ENCODE measurements at places on chromosomes 12 and 14.

GRCh38 chr14:99875836-99876235 lies 82.6 kb downstream of the EML1 start:
- no peak for DNase-seq

GRCh38 chr12:123645380-123645779 lies 11.8 kb downstream of the GTF2H3 start:
- no peak for DNase-seq

GRCh38 chr12:58919231-58920101 lies 838 bp downstream of the LRIG3 start:
- DNase-seq: peak; percentile 40

DNA sequence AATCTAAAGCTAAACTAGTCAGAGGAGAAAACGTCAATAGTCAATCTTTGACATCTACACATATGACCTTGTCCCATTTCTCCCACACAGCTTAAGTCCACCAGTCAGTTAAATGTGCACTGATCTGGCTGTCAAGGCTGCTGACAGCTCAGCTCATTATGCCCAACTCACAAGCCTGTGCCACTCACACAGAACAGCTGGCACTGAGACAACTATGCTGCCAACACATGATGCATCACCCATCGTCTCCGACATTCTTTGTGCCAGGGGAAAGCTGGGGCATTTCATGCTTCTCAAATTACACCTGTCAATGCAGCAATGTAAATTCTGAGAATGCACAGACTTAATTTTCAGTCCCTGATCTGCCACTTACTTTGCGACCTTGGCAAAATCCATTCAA lies 25.3 kb downstream of the GNS start:
- DNase-seq: peak; percentile 41

- DNase-seq: no peak
Measured at GRCh38 chr12:113108308-113108707, 27.3 kb downstream of the RASAL1 start.

Data from urothelium cell line (cell line).